ENCODE measurements at places on chromosomes 12 and 14. TPM values are rescaled to one million over a fixed set of nuclear protein-coding genes. Genes with fewer than 3 reads are reported as not detected.

Gene NOXRED1
- total RNA-seq = 0.33 TPM

Gene ADAM21
- total RNA-seq = 0.80 TPM

Gene EXOC3L4
- total RNA-seq = 2.0 TPM

Gene NXPH4
- 15.1 TPM for total RNA-seq

Gene ADSS1
- 7.9 TPM for total RNA-seq

Gene RNASE9
- total RNA-seq = not detected

- DNase-seq = no peak
- no peak overlapping the region for H3K27ac ChIP-seq
- H3K4me3 ChIP-seq = no peak overlapping the region
- H3K27me3 ChIP-seq = no peaks in the 10 kb centered on the region
- no peaks in the 10 kb centered on the region for H3K36me3 ChIP-seq
Measured at GRCh38 chr12:19419086-19419485, 20.2 kb upstream of the AEBP2 start.

DNA sequence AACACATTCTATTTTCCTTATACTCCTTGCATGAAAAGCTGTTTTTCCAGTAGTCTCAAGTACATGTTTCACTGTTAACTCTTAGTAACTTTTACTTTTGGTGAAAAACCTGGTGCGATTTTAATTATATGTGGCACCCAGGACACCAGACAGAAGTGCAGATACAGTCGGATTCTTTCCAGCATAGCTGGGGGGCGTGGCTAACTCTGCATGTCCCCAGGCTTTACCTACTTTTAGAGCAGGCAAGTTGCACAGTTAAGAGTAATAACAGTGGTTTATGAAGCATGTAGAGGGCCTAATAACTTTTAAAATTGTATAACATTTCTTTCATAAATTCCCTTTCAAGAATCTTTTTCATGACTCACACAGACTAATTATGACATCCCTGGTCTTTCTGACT is 70.7 kb downstream of the HSD17B6 start:
- no peaks in the 10 kb centered on the region for H3K36me3 ChIP-seq
- DNase-seq = no peak
- no peaks in the 10 kb centered on the region for H3K4me1 ChIP-seq
- H3K4me3 ChIP-seq = no peak overlapping the region
- no peak overlapping the region for H3K27ac ChIP-seq

- H3K27me3 ChIP-seq = no peaks in the 10 kb centered on the region
- peaks cover 17% of the 10 kb centered on the region for H3K4me1 ChIP-seq
- peak overlapping the region; percentile 15 for H3K27ac ChIP-seq
- H3K4me3 ChIP-seq = peak overlapping the region; percentile 89
- no peak for DNase-seq
Measured at GRCh38 chr12:64780132-64780530, 20.9 kb upstream of the GNS start.

- no peaks in the 10 kb centered on the region for H3K4me1 ChIP-seq
- peaks cover 12% of the 10 kb centered on the region for H3K27me3 ChIP-seq
- H3K4me3 ChIP-seq = no peak overlapping the region
- no peak overlapping the region for H3K27ac ChIP-seq
- no peak for DNase-seq
Measured at GRCh38 chr12:40436564-40436963, 211.8 kb downstream of the LRRK2 start.

- DNase-seq = no peak
- peaks cover 22% of the 10 kb centered on the region for H3K36me3 ChIP-seq
- H3K27me3 ChIP-seq = no peaks in the 10 kb centered on the region
- no peaks in the 10 kb centered on the region for H3K4me1 ChIP-seq
Measured at GRCh38 chr12:103773109-103773910, 67.7 kb downstream of the NT5DC3 start.

GRCh38 chr12:95605087-95605486 is 53.8 kb upstream of the USP44 start:
- DNase-seq = peak; percentile 95
- peak overlapping the region; percentile 68 for H3K27ac ChIP-seq
- H3K27me3 ChIP-seq = no peaks in the 10 kb centered on the region

DNA sequence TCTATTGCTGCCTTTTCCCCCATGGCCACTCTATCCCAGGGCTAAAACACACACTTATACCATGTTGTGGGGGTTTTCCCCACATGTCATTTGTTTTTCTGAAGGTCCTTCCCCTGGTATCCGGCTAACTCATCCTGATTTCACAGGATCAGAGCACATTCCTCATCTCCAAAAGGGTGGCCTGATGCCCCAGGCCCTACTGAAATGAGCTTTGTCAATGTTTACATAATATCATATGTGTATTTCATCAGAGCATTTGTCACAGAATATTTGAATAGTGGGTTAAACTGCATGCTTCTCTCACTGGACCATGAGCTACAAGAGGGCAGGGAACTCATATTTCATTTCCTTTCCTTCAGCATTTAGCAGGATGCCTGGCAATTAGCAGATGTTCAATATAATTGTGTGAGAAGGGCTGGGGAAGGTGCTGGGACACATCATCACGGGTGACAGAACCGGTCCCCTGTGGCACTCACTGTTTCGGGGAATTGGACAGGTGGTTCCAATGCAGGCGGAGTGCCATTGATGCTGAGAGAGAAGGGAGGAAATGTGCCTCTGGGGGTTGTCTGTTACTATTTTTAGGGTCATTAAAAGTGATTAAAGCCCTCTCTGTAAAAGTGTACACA is 26.8 kb downstream of the EMP1 start:
- H3K27ac ChIP-seq = peak overlapping the region; percentile 84
- H3K4me1 ChIP-seq = peaks cover 31% of the 10 kb centered on the region
- no peaks in the 10 kb centered on the region for H3K36me3 ChIP-seq
- no peaks in the 10 kb centered on the region for H3K27me3 ChIP-seq
- H3K4me3 ChIP-seq = no peak overlapping the region
- peak; percentile 94 for DNase-seq

GRCh38 chr12:123767613-123768012 is 5.5 kb downstream of the DNAH10 start:
- no peaks in the 10 kb centered on the region for H3K36me3 ChIP-seq
- H3K27ac ChIP-seq = no peak overlapping the region
- H3K27me3 ChIP-seq = no peaks in the 10 kb centered on the region
- no peaks in the 10 kb centered on the region for H3K4me1 ChIP-seq

GRCh38 chr12:49017891-49018260 is 700 bp downstream of the PRKAG1 start:
- no peaks in the 10 kb centered on the region for H3K27me3 ChIP-seq
- H3K4me3 ChIP-seq = peak overlapping the region; percentile 93
- H3K36me3 ChIP-seq = peaks cover 5% of the 10 kb centered on the region

DNA sequence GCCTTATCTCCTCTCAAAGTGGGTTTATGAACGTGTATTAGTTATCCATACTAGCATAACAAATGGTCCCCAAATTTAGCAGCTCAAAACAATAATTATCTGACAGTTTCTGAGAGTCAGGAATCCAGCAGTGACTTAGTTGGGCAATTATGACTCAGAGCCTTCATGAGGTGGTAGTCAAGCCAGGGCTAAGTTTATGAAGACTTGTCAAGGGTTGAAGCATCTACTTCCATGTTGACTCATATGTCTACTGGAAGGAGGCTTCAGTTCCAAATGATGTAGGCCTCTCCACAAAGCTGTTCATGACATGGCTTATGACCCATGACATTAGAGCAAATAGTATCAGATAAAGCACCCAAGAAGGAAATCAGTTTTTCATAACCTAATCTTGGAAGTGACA is 73.2 kb downstream of the IPO8 start:
- H3K36me3 ChIP-seq = no peaks in the 10 kb centered on the region
- H3K27ac ChIP-seq = no peak overlapping the region
- DNase-seq = peak; percentile 48
- H3K27me3 ChIP-seq = no peaks in the 10 kb centered on the region
- H3K4me3 ChIP-seq = no peak overlapping the region
- peaks cover 7% of the 10 kb centered on the region for H3K4me1 ChIP-seq

GRCh38 chr12:110957652-110958051 is 37.3 kb upstream of the MYL2 start:
- no peak overlapping the region for H3K4me3 ChIP-seq
- H3K4me1 ChIP-seq = no peaks in the 10 kb centered on the region
- no peak overlapping the region for H3K27ac ChIP-seq
- no peaks in the 10 kb centered on the region for H3K36me3 ChIP-seq

DNA sequence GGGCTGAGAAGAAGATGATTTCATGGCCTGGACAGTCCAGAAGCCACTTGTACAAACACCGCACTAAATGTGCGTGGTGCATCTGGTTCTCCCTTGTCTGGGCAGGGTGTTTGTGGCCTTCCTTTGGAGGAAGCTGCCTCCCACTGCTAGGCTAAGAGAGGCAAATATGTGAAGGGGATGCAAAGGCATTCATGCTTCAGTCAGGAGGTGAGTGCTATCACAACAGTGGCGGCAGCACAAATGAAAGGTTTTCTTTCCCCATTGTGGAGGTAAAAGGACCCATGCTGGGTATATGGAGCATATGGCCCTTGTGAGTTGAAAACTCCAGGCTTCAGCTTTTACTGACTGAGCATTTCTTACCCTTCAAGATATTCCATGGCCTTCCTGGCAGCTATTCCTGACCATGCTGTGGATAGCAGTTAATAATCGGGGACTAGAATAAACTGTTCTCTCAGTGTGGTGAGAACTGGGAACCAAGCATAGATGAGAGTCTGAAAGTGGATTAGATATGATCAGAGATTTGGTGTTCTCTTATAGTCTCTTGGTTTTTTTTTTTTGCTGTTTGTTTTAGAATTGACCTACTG is 69.9 kb downstream of the MYRFL start:
- H3K36me3 ChIP-seq = no peaks in the 10 kb centered on the region
- H3K27ac ChIP-seq = no peak overlapping the region
- no peak for DNase-seq
- H3K27me3 ChIP-seq = no peaks in the 10 kb centered on the region
- H3K4me3 ChIP-seq = no peak overlapping the region

DNA sequence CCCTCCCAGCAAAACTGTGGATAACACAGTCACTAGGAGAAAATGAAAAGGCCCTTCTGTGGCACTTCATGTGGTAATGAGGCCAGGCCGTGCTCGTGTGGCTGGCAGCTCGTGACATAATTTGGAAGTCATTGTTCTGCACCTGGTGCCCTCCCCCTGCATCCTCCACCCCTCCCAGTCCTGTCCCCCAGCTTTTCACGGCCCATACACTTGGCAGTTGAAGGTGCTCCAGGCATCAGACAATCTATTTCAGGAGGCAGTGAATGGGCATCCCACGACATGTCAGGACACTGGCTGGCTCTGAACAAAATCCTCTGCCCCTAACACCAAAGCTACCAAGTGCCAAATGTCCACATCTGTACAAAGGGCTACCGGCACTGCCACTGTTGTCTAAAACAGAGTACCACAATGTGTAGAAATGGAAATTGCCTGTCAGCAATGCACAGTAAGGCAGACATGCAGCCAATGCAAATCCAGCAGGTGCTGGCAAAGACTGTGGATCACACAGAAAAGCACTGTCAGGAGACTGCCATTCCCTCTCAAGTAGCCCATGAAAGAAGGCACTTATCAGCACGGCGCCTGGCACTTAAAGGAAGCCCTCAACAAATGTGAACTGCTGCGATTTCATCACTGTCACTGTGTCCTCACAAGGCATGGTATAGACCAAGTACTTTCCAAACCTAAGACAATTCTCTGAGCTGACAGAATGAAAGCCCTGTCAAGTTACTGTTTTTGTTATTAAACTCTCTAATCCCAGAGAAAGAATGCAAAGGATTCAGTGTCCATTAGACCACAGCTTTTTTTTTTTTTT is 39.1 kb downstream of the CORO1C start:
- H3K36me3 ChIP-seq = peaks cover 34% of the 10 kb centered on the region
- DNase-seq = no peak
- peak overlapping the region; percentile 43 for H3K4me3 ChIP-seq
- no peaks in the 10 kb centered on the region for H3K27me3 ChIP-seq

- H3K4me3 ChIP-seq = no peak overlapping the region
- no peaks in the 10 kb centered on the region for H3K36me3 ChIP-seq
- DNase-seq = no peak
Measured at GRCh38 chr12:108318472-108319275, 20.4 kb downstream of the CMKLR1 start.

DNA sequence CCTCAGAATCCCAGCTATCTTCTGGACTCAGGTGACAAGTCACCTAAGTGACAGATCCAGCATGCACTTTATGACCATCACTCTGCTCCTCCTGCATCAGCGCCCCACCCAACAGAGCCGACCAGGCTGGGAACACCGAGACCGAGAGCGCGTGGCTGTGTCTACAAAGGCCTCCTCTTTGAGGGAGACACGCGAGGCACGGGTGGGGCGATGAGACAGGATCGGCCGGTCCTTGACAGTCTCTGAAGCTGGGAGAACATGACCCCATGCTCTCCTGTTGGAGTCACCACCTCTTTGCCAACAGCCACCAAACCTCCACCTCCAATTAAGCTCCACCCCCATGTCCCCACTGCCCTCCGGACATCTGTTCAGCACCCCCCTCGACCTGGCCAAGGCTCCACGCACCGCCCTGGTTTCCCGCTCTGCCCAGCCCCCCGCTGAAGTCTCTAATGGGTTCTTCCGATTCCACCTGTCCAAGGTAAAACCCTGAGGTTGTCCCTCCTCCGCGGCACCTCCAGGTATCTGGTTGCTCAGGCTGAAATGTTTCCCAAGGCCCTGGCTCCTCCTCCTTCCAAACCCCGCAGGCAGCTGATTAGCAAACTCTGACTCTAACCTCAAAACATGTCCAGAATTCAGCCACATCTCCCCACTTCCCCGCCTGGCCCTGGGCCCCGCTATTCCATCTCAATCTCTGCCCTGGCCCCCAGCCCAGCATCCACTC is 31.5 kb downstream of the HSP90AA1 start:
- H3K4me3 ChIP-seq = no peak overlapping the region
- H3K27me3 ChIP-seq = no peaks in the 10 kb centered on the region
- peaks cover 30% of the 10 kb centered on the region for H3K36me3 ChIP-seq
- no peak for DNase-seq
- no peak overlapping the region for H3K27ac ChIP-seq

- no peak overlapping the region for H3K27ac ChIP-seq
- H3K4me3 ChIP-seq = no peak overlapping the region
- H3K4me1 ChIP-seq = no peaks in the 10 kb centered on the region
- H3K36me3 ChIP-seq = no peaks in the 10 kb centered on the region
- DNase-seq = no peak
Measured at GRCh38 chr14:78983126-78983525, 813.0 kb downstream of the NRXN3 start.

DNA sequence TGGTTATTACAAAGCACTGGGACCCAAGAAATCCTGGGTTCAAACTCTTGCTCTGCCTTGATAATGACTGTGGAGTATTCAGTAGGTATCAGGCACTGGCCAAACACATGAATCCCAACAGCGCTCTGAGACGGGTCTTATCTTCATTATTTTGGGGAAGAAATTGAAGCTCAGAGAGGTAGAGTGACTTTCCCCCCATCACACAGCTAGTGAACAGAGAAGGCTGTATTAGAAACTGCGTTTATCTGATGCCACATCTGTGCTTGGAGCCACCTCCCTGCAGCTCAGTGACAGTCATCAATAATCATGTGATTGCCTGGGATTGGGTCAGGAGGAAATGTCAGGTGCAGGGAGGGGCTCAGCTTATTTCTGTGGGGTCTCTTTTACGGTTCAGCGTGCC is 225.4 kb upstream of the LHX5 start:
- no peak overlapping the region for H3K27ac ChIP-seq
- no peak overlapping the region for H3K4me3 ChIP-seq
- H3K27me3 ChIP-seq = peaks cover 7% of the 10 kb centered on the region
- no peaks in the 10 kb centered on the region for H3K36me3 ChIP-seq
- peaks cover 13% of the 10 kb centered on the region for H3K4me1 ChIP-seq

Measured in PC-3 (cell line).